ENCODE measurements at places on chromosomes 7 and 10.

DNA sequence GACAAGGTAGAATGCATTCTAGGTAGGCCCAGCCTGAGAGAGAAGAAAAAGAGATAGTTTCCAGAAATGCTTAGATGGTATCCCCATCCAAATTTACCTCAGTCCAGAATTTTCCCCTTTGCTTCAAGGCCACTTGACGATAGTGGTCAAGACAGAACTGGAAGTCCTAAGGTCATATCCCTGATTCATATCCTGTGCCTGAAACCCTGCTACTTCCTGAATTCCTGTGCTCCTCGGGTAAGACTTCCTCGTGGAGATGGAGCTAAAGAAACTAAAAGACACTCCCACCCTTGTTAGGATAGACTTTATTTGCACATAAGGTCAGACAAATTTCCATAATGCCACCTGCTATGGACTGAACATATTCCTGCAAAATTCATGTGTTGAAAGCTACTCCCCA is 175.9 kb downstream of the EVX1 start:
- no peak for DNase-seq

DNA sequence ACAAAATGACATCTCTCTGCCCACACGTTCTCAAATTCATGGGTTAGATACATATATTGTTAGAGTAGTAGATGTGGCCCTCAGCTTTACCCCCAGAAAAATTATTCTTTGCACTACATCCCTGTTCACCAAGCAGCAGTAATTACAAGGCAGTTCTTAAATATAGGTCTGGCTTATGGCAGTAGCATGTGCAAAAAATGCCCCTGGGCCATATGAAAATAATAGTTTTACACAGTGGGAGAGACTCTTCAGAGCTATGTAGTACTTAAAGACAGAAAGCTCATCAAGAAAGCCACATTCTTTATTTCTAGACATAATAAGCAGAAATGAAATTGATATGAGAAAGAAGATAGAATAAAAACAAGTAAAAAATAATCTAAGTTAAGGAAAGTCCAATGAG is 196.3 kb upstream of the FOXP2 start:
- no peak for DNase-seq

GRCh38 chr7:97971120-97971989 is 18.6 kb downstream of the OCM2 start:
- no peak for DNase-seq

- DNase-seq = no peak
These were observed 134.9 kb downstream of the ANK3 start for GRCh38 chr10:60254776-60255175.

GRCh38 chr10:123027861-123028260 is 19.1 kb downstream of the ACADSB start:
- no peak for DNase-seq

GRCh38 chr10:131003455-131003854 is 308.1 kb downstream of the TCERG1L start:
- DNase-seq = no peak

- no peak for DNase-seq
These were observed 43.0 kb upstream of the WIPF3 start for GRCh38 chr7:29763266-29763665.

DNA sequence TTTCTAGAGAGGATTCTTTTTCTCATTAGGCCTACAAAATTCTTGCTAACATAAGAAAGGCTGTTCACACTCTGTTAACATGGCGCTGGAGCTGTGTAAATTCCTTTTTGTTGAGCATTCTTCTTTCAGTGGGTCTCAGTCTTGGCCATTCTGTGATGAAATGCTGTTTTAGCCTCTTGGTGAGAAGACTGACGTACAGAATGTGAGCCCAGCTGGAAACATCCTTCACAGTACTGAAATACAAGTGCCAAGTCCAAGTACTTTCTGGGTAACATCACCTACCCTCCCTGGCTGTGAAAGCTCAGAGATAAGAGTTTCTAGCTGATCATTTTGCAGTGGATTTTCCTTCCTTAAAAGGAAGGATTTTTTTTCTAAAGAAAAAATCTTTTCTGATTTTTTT is 231.8 kb downstream of the AHR start:
- DNase-seq = no peak

- DNase-seq = no peak
These were observed 97.2 kb upstream of the SEMA3A start for GRCh38 chr7:84291756-84292155.

DNA sequence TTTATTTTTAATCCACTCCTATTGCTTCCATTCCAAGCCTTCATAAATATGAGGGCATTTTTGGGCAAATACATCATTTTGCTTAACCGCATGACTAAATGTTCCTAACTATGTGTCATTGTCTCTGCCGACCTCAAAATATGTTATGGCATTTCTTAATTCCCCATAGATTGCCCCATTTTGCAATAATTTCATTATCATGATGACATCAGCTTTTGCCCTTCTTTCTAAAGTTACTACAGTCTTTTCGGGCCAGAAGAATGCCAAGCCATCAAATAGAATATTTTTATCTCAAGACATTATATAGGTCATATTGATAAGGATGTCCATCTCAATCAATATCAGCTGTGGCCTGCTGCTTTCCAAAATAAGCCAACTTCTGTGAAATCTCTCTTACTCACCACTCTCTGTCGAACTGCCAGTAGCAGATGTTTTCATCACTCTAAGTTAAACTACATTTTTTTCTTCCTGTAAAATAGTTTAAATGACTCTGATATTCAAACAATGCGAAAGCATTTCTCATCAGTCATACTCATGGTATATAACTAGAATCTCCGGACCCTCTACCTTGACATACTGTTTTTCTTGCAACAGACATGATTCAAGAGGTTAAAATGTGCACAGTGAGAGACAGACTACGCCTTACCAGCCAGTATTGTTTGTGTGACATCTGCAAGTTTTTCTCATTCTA is 1254.6 kb upstream of the CELF2 start:
- no peak for DNase-seq

DNA sequence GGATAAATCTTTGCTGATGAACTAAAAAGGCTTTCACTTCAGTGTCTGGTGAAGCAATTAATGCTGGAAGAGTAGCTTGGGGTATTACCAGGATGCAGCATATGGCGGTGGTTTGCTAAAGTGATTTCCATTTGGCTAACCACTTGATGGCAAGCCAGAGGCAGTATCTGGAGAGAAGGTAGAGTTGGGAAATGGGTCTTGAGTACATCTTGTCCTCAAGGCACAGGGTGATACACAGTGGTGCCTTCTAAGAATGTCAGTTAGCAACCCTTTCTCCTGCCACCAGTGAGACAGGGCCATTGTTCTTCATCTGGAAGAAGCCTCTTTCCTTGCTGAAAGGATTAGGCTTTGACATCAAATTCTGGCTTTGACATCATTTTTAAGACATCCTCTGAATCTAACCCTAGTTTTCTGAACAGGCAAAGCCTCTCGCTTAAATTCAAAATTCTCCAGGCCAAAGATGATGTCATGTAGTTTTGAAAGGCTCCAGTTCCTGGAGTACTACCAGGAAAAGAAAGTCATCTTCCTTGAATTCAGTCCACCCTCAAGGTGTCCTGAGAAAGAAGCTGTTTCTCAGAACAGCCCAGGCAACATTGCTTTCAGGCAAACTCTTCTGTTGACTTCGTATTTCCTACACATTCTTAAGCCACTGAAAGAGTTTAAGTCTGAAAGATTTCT is 162.4 kb downstream of the ARID5B start:
- DNase-seq = no peak

DNA sequence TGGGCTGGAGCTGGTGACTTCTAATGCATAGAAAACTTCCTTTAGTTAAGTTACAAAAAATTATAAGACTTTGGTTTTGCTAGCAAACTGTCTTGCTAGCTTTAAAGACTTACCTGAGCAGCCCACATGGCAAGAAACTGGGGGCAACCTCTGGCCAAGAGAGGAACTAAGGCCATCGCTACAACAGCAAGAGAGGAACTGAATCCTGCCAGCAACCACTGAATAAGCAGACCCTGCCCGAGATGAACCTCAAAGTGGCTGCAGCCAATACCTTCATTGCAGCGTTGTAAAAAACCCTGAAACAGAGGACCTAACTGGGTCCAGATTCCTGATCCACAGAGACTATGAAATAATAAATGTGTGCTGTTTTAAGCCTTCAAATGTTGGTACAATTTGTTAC is 54.6 kb upstream of the STARD3NL start:
- DNase-seq = no peak

DNA sequence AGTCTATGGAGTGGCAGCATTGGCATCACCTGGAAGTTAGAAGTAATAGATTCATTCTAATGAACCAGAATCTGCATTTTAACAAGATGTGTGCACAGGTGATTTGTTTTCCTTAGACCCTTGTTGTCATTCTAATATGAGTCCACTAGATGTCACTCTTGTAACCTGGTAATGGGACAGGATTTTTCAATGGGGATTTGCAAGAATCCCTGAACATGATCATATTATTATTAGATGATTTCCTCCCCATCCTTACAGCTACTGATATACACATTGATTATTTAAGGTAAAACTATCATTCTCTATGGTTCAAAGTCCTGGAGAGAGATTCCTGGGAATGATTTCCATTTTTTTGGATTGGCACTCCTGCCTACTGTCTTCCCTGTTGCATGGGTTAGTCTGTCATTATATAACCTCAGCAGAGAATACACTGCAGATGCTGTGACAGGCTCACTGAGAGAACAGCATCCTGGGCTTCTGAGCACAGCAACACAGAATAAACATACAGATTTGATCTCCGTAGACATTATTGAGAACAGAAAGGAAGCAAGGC is 194.9 kb downstream of the SUGCT start:
- no peak for DNase-seq

DNA sequence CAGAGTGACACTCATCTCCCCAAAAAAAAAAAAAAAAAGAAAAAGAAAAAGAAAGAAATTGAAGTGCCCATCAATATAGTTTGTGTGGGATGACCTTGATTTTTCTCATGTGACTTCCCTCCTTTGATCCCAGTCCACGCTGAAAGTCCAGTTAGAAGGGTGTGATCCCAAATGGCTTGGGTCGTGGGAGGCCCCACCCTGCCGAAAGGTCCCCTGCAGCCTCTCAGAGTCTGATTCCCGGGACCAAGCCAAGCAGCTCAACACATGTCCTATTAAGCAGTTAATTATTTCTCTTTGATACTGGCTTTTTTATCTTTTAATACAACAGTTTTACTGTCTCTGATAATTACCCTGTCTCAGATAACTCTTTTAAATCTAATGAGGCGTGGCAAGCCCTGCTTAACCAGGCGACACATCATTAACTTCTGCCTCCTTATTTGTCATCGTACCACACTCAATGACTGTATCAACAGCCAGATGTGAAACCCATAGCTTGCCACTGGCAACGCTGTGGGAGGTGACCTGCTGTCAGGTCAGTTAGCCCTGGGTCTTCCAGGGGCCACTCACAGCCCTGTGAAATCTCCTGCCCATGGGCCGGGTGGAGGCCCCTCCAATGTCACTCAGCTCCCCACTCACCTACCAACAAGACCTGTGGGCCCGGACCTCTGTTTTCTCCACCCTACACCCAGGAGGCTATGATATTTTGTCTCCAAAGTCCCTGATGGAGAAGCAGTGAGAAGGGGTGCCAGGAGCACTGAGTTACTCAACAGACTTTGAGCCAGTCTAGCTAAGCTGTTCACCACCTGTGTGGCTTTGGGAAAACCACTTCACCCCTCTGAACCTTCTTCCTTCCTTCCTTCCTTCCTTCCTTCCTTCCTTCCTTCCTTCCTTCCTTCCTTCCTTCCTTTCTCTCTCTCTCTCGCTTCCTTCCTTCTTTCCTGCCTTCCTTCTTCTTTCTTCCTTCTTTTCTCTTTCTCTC is 110.0 kb upstream of the SFMBT2 start:
- DNase-seq = no peak

- no peak for DNase-seq
These were observed 58.3 kb downstream of the INPP5A start for GRCh38 chr10:132595854-132596253.

DNA sequence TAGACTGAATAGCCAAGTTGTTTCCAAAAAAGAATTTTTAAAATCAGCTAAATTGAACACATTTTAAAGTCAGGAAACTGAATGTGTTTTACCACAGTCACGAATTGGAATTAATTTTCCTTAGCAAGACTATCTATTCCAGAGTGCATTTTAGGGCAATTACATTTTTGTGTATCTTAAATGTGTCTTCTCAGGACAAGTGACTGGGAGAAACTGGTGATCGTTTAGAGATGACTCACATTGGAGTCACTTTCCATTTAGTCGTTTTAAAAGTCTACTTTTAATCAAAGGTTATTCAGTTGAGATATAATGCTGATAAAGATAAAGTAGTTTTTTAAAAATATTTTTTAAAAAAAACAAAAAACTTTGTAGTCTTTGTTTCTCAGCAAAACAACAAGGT is 191.7 kb upstream of the SLC26A5 start:
- no peak for DNase-seq

- no peak for DNase-seq
These were observed 11.6 kb upstream of the TNPO3 start for GRCh38 chr7:129066290-129067131.

GRCh38 chr10:114482480-114483304 is 78.4 kb upstream of the AFAP1L2 start:
- DNase-seq = no peak

All from stimulated activated CD4-positive, alpha-beta T cell treated with anti-CD3 and anti-CD28 coated beads, TNF-alpha, amount 100 ng/mL, for 24 hours (primary cell).